Left ventricle myocardium superior (tissue), 1 donor: ENCODE measurements at places on chromosomes 7 and 10. TPM values are rescaled to one million over a fixed set of nuclear protein-coding genes. Genes with fewer than 3 reads are reported as not detected.
A peak's percentile ranks its signal among the peaks of the same experiment; 100 is the strongest.

PNLIPRP3 gene
- total RNA-seq, result not detected

PIP gene
- total RNA-seq, result not detected

ARHGAP21 gene
- 57.9 TPM for total RNA-seq

PTF1A gene
- not detected for total RNA-seq

JCAD gene
- 30.4 TPM for total RNA-seq

ANKRD1 gene
- 1,326 TPM for total RNA-seq

UTF1 gene
- total RNA-seq, result not detected

CDK14 gene
- 23.9 TPM for total RNA-seq

AKR1E2 gene
- total RNA-seq, result 4.5 TPM

VSIR gene
- 127 TPM for total RNA-seq

RPEL1 gene
- not detected for total RNA-seq

GRCh38 chr10:10873289-10873688 is 144.4 kb upstream of the CELF2 start:
- DNase-seq, result no peak

DNA sequence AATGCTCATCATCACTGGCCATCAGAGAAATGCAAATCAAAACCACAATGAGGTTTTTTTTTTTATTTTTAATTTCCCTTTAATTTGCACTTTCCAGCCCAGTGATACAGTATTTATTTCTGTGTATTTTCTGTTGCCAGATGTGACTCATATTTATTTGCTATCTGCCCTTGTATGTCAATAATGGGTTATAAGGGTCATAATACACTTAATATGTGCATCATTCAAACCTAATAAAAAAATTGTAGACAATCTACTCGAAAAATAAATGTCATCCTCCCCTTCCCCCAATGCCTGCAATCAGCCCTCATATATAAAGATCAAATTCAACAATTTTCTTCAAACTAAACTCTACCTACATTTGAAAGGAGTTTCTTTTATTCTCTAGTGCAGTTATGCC is 154.5 kb downstream of the CSTF2T start:
- no peak for DNase-seq

- DNase-seq, result peak; percentile 60
Observed at GRCh38 chr7:105353752-105354328, 34.9 kb downstream of the SRPK2 start.

GRCh38 chr7:140678081-140678815 is 5.5 kb downstream of the ADCK2 start:
- DNase-seq, result no peak

- DNase-seq, result no peak
Observed at GRCh38 chr10:117186832-117187615, 10.3 kb upstream of the KCNK18 start.

GRCh38 chr10:43127442-43127841 is 10.8 kb upstream of the CSGALNACT2 start:
- no peak for DNase-seq

DNA sequence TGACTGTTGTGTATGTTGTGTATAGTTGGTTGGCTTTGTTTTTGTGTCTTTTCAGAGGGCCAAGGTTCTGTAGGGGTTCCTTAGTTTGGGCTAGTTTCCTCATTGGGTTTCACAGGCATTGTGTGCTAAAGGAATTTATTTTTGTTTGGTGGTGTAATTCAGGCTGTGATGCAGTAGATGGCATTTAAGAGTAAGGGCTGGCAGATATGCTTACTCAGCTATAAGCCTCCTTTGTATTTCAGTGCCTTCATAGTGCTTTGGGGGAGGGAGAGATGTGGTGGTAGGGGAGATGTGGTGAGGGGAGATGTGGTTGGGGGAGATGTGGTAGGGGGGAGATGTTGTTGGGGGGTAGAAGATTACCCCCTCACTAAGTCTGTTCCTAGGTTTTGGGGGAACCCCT is 91.7 kb downstream of the SLC25A40 start:
- DNase-seq, result no peak

DNA sequence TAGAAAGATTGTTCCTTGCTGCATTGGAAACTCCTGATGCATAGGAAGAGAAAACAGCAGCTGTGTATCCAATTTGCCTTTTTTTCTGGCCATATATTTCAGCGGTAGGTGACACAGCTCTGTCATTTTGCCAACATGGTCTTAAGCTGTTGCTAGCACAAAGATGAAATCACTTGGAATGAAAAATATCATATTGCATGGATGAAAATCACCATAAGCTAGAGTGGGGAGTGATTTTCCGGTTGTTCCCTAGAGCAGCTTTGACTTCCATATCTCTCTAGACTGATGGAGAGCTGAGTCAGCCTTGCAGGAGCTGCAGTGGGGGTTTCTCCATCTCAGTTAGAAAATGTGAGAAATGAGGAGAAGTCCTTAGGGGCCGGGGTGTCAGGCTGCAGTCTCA is 38.3 kb upstream of the BTBD16 start:
- no peak for DNase-seq

- no peak for DNase-seq
Observed at GRCh38 chr7:74467876-74468275, 14.2 kb downstream of the GTF2IRD1 start.

GRCh38 chr10:116410351-116410750 is 17.3 kb upstream of the PNLIPRP3 start:
- DNase-seq, result no peak

- DNase-seq, result no peak
Observed at GRCh38 chr7:5750031-5750653, 31.3 kb downstream of the RNF216 start.

GRCh38 chr10:90871279-90871765 is 452 bp upstream of the RPP30 start:
- DNase-seq, result peak; percentile 37

DNA sequence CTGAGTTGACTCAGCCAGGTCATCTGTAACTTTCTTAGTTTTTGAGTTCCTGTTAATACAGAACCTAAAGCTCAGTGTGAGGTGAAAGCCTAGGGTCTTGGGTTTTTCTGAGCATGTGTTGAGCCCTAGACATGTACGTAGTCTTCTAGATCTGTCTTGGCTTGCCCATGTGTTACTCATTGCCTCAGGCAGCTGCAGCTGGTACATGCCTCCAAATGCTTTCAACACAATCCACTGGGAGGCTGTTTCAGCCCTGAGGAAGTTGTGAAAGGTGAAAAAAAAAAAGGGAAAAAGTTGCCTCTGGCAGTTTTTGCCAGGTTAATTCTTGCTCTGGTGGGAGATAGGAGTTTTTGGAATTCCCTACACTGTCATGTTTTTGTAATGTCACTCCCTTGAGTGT is 134.6 kb downstream of the RNF216 start:
- no peak for DNase-seq

DNA sequence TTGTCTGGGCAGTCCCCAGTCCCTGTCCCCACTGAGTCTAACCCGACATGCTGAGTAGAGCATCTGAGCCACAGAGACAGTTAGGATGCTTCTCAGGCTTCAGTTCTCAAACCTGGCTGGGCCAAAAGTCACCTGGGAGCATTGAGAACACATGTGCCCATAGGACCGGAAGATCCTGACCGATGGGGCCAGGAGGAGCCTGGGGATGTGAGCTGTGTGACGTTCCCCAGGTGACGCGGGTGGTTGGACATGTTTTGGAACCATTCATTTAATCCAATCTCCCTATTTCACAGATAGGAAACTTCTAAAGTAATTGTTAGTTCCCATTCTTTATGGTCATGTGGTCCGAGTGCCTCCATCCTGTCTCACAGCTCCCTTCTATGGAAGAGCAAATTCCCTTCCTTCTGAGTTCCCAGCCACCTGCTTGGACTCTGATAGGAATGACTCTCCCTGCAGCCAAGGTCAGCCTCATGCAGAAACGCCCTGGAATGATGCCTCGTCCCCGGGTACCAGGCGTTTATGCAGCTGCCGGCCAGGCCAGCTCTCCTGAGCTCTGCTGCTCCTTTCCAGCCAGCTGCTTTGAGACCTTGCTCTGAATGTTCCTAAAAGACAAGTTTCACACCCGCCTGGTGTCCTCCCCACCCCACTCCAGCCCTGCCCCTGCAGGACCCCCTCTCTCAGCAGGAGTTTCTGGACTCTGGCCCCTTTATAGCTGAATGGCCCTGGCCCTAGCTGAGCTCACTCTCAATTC is 166.5 kb upstream of the RHEB start:
- peak; percentile 65 for DNase-seq

- no peak for DNase-seq
Observed at GRCh38 chr10:123635745-123636144, 30.4 kb upstream of the GPR26 start.

GRCh38 chr7:10724449-10724848 is 249.2 kb upstream of the PHF14 start:
- no peak for DNase-seq

DNA sequence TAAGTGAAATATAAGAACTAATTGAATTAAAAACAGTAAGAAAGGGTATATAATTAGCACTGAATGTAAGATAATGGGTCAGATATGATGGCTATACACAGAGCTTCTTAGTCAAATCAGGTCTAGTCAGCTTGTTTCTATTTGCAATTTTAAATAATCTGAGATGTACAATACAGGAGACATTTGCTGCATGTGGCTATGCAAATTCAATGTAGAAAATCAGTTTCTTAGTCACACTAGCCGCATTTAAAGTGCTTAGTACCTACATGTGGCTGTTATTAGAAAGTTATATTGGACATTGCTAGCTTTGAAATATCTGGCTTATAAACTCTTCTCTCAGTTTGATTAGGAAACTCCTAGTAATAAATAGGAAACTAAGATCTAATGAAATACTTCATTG is 25.3 kb downstream of the CCDC7 start:
- DNase-seq, result no peak

GRCh38 chr7:22842973-22843372 is 20.3 kb upstream of the TOMM7 start:
- DNase-seq, result no peak

- DNase-seq, result no peak
Observed at GRCh38 chr7:113197274-113197673, 78.9 kb upstream of the SMIM30 start.

DNA sequence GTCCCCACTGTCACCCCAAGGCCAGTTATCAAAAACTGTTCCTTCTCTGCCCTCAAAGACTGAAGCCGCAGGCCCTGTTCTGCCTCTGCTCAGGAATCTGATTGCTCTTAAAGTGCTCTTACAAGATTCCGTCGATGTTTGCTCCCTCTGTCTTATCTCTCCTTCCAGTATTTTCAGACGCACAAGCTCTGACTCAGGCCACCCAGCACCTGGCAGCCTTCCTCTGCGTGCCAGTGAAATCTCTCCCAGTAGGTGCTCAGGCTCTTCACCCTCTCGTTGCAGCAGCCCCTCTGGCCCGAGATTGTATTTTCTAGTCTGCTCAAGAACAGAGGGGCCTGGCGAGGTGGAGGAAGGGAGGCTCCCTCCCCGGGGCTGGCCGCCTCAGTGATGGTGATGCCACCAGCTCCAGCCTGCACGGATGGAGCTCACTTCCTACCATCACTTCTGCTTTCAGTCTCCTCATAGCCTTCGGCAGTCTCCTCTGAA is 276.2 kb downstream of the USP6NL start:
- DNase-seq, result no peak

GRCh38 chr7:43593010-43593409 is 10.1 kb downstream of the STK17A start:
- no peak for DNase-seq

DNA sequence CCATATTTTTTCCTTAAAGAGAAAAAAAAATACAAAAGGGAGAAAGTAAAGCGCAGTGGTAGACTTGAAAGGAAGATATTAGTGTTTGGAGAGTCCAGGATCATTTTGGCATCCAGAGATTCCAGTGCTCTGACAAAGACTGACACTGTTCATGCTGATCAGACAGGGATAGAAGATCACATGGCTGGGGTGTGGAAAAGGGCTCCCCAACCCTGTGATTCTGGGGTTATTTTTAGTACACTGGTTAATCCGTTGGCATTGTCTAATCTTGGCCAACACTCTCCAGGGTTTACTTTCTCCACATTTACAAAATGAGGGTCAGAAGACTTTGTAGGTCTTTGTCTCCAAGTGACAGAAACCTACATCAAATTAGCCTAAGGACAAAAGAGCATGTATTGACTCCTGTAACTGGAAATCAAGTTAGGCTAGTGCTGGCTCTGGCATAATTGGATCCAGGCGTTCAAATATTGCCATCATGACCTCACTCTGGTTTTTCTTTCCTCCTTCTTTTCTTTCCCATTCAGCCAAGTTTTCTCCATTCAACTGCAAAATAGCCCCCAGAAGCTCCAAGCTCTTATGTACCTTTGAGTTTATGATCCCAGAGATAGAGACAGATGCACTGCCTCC is 181.6 kb downstream of the PHTF2 start:
- DNase-seq, result no peak

GRCh38 chr7:91242097-91242844 is 22.0 kb upstream of the FZD1 start:
- no peak for DNase-seq

DNA sequence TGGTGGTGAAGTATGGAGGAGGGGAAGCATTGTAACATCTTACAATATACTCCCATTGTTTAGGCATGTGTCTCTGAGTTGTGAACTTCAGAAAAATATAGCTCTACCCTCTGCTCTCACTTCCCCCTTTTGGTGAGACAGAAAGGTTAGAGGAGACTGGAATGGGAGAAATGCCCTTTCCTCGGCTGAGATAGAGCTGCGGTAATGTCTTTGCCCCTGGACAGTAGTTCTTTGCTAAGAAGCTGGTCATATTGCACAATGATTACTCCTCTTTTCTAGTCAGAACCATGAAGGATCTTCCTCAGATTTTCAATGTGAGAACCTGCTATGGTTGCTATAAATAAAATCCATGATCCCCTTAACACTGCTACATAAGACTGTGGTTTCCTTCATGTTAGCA is 171.0 kb downstream of the SEM1 start:
- DNase-seq, result no peak

DNA sequence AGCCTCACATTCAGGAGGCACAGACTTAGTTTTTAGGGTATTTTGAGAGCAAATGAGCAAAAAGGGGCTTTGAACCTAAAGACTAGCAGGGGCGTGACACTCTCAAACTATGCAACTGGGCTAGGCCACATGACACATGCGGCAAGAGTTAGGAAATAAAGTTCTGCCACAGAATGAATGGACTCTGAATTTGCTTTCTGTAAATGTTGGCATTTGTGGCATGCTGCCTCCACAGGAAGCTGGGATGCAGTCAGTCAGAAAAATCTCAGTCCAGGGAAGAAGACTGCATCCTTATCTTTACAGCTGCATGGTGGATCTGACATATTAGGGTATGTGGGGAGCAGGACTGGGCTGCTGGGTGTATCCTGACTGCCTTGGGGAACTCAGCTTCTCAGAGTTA is 181.0 kb downstream of the COBL start:
- no peak for DNase-seq

DNA sequence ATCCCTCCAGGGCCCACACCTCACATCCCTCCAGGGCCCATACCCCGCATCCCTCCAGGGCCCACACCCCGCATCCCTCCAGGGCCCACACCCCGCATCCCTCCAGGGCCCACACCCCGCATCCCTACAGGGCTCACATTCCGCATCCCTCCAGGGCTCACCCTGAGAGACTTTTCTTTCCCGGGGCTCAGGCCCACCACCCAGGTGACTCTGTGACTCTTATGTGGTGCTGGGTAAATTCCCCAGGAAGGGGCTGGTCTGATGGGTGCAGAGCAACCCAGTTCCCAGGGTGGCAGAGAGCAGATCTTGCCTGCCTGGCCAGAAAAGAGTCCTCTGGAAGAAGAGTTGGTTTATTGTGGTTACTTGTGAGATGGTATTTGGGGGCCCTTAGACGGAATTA is 290.7 kb downstream of the TCERG1L start:
- DNase-seq, result no peak

- no peak for DNase-seq
Observed at GRCh38 chr7:13028825-13029099, 341.3 kb downstream of the ARL4A start.

- no peak for DNase-seq
Observed at GRCh38 chr10:35041502-35041879, 48.6 kb downstream of the CUL2 start.

GRCh38 chr10:76647301-76647700 is 990.3 kb downstream of the KCNMA1 start:
- DNase-seq, result no peak

- peak; percentile 64 for DNase-seq
Observed at GRCh38 chr10:128337860-128338378, 211.7 kb upstream of the MKI67 start.
